ENCODE measurements at places on chromosomes 11 and 22.

- DNase-seq: no peak
Observed at GRCh38 chr22:46106279-46107022, 43.9 kb upstream of the PPARA start.

- DNase-seq: peak; percentile 54
Observed at GRCh38 chr11:67284811-67285540, 4.1 kb upstream of the ANKRD13D start.

DNA sequence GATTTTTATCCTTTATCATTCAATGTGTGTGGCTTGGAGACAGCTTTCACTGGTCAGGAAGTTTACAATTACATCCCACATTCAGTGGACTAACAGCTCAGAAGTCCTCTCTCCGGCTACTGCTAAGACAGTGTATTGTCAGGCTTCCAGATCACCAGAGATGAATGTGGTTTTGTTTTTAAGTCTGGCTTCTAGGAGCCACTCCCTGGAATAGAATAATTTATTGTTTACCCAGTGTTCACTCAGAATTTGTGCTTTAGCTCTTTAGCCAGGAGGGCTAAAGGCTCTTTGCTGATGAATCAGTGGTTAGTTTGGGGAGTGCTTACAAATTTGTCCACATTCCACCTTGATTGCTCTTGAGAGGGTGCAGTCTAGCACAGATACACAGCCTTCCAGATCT lies 26.5 kb downstream of the TRIM77 start:
- DNase-seq: no peak

DNA sequence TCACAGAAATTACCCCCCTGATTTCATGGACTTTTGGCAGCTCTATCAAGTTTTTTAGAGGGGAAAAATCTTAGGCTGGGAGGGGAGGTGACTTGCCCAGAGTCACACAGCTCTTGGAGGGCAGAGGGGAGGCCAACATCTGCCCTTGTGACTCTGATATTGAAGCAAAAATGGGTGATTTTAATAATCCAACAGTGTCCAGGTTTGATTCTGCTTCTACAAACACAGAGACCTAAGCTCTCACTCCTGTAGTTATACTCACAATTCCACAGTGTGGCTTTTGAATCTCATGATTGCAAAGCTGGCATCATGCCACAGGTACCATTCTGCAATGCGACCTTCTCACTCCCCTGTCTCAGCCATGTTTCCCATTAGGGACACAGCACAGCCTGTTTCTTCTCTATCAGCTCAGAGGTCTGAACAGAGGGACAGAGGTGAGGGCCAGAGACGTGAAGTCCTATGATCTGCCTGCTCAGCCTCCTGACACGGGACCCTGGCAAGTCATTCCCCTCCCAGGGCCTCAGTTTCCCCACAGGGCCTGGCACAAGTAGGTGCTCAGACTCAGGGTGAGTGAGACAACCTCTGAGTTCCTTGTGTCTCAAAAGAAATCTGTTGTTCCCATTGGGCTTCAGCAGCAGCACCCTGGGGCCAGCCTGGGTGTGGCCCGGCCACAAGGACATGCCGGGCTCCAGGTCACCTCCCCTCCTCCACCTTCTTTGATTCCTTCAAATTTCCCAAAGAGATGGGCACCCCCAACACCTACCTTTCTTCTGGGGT lies 766 bp downstream of the APOL2 start:
- DNase-seq: peak; percentile 56

- peak; percentile 68 for DNase-seq
Observed at GRCh38 chr11:74257959-74258553, 53.4 kb downstream of the P4HA3 start.

GRCh38 chr22:17792299-17792698 lies 18.0 kb upstream of the BID start:
- DNase-seq: no peak

DNA sequence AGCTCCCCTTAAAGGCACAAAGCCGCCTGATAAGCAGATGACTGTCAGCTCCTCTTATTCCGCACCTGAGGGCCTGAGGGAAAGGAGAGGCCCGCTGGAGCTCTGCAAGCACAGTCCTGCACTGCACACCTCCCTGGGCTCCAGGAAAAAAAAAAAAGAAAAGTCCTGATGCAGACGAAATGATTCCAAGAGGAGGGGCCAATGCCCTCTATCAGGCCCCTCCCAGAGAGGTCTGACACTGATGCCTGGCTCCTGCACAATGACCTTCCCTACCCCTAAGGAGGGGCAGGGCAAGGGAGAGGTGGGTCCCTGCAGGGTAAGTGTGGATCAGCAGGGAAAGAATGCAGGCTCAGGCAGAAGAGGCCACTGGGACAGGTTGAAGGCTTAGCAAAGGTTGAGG lies 572.7 kb downstream of the SOX6 start:
- DNase-seq: no peak

- DNase-seq: no peak
Observed at GRCh38 chr11:130785380-130786116, 130.7 kb downstream of the SNX19 start.

GRCh38 chr22:39215426-39216142 lies 29.2 kb downstream of the PDGFB start:
- no peak for DNase-seq

DNA sequence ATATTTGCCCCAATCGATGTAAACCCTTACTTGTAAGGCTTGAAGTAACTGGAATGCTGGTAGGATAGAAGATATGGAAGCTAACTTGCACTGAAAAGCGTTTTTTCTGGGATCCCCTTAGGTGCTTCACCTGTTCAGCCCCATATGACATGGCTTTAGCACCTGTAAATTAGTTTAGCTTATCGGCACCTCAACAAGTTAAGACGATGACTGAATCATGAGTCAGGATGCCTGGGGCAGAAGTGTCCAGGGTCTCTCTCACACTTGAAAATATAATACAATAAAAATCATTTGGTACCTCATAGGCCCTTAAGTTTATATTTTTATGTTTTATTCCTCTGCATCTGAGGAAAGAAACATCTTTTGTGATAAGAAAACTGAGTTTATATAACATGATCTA lies 409.2 kb upstream of the LRRC4C start:
- no peak for DNase-seq
